ENCODE measurements at places on chromosomes 16 and 17.

DNA sequence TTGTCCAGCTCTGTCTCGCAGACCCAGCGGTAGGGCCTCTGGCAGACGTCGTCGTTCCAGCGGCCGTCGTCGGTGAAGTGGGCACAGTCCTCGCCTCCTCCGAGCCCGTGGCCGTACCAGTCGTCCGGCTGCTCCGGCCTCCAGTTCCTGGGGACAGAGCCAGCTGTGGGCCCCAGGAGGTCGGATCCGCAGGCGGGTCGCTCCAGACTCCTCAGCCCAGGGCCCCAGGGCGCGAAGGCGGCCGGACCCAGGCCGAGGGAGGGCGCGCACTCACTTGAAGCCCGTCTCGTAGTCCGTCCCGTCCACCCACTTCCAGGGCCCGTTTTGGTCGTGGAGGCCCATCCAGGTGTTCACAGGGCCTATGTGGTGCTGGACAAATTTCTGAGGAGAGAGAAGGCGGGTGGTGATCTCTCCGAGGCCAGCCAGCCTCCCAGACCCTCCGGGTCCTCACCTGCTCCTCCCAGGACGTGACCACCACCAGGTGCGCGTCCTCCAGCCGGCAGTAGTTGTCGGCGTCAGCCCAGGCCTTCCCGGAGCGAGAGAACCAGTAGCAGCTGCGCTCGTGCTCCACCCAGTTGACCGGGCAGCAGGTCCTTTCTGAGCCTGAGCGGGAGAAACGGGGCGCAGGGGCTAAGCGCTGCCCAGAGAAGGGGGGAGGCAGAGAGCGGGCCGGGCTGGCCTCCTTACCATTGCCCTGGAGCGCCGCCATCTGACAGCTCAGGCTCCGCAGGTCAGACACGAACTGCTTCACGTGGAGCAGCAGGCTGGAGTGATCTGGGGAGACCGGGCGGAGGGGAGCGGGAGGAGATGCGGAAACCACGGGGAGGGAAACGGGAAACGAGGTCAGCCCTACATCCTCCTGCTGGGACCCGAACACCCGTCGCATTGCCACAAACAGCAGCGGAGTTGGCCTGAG lies 5.2 kb downstream of the ASGR1 start:
- DNase-seq: no peak

GRCh38 chr16:58411736-58412614 lies 19.7 kb downstream of the GINS3 start:
- no peak for DNase-seq

GRCh38 chr16:81460075-81460474 lies 15.5 kb downstream of the CMIP start:
- no peak for DNase-seq

DNA sequence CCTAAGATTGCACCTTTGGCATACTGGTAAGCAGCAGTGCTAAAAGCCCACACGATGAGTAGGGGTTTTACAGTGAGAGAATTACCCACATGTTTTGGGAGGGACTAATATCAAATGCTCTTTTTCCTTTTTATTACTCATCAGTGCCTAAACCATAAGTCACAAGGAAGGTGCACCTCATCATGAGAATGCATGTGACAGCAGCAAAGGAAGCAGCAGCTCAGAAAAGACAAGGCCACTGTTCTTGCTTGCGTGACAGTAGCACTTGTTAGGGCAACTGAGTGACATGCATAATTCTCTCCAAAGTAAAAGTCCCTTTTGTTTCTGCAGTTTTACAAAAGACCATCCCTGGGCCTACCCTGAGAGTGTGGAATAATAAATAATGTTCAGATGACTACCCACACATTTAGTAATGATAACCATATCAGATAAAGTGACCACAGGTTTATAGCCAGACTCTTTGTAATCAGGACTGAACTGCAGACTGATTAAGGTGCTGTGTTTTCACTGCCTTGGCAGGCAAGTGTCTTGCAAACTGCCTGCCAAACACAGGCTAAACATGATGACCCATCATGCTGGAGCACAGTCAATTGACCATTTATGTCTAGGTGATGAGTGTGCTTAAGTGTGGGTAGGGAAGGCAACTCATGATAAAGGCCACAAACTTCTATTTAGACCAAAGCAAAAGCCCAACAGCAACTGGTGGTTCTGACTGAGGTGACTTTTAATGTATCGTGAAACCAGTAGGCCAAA lies 1751.4 kb downstream of the TP53TG3F start:
- DNase-seq: no peak

DNA sequence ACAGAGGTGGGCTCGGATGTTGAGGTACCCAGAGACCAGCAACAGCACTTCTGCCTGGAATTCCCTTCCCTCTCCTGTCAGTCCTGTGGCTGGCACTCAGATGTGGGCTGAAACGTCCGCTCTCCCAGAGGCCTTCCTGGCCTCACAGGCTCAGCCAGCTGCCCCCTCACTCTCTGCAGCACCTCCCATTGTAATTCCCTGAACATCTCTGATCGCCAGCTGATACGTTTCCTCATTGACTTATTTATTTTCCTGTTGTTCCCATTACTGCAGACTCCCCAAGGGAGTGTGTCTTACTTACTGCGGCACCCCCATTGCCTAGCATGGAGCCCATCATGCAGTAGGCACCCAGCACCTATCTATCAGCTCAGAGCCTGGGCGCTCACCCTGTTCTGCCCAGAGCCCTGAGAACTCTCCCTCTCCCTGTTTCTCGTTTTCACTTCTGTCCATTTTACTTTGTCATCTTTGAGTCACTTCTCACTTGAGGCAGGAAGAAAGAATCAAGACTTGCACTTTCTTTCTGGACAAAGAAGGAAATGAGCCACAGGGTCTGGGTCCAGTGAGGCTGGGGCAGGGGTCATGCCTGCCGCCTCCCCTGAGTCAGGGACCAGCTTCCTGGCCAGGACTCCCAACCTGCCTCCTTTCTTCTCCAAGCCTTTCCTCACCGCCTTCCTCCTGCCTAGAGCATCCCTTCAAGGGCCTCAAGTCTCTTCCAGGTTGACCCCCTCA lies 10.2 kb downstream of the CDH5 start:
- no peak for DNase-seq

DNA sequence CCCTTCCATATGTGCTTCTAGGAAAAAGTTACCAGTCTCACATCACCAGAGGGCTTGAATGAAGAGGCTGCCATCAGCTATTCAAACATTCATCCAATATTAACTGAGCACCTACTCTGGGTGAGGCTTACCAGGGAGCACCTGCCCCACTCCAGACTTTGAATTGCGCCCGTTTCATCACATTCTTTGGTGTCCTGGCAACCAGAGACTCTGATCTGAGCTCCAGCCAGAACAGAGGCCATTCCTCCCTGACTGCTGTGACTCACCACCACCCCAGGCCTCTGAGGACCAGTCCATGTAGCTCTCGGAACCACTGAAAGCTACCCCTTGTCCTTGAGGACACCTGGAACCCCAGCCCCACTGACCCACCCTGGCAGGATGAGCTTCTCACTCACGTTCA lies at the start of gene C16orf96:
Gene C16orf96, plus strand, starts transcription at position 229 of the 400 bp plus-strand sequence. Its CDS starts 150 bp downstream, at position 379.
- DNase-seq: no peak

DNA sequence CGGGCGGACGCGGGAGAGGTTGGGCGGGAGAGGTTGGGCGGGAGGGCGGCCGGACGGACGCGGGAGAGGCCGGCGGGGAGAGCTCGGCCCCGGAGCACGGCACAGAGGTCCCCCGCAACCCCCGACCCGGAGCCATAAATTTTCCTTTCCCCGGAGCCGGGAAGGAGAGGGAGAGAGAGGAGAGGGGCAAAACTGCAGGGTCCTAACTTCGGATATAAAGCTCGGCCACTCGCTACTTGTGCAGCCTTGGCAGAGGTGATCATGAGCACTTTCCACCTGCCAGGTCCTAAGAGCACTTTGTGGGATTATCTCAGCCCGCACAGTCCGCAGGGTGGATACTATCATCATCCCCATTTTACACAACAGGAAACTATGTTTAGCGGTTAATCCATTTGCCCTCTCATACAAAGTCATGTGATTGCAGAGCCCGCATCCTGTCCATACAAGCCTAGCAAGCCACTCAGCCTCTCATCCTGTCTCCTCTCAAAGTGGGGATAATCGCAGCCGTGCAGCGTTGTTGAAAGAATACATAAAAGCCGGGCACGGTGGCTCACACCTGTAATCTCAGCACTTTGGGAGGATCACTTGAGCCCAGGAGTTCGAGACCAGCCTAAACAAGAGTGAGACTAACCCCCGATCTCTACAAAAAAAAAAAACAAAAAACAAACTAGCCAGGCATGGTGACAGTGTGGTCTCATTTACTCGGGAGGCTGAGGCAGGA lies 780 bp upstream of the DCAKD start:
- no peak for DNase-seq

- DNase-seq: no peak
Observed at GRCh38 chr16:75810342-75810741, 84.1 kb upstream of the CPHXL start.

DNA sequence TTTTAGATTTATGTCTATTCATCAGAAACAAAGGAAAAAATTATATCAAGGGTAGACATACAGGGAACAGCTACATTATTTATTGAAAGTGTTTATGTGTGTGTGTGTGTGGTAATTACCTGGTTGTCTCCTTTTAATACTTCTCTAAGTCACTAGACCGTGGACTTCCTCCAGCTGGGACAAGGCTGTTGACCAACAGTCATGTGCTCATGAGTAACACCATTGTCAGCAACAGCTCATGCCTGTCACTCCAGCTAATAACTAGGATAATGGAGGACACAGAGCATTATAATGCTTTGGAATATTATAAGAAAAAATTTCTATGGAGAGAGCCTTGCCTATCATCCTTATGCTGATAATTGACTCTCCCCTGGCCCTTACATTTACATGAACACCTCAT lies 125.3 kb upstream of the SALL1 start:
- DNase-seq: no peak

GRCh38 chr16:17989255-17989654 lies 347.3 kb downstream of the NPIPA8 start:
- no peak for DNase-seq

GRCh38 chr16:87824016-87824990 lies 45.0 kb downstream of the SLC7A5 start:
- DNase-seq: no peak

DNA sequence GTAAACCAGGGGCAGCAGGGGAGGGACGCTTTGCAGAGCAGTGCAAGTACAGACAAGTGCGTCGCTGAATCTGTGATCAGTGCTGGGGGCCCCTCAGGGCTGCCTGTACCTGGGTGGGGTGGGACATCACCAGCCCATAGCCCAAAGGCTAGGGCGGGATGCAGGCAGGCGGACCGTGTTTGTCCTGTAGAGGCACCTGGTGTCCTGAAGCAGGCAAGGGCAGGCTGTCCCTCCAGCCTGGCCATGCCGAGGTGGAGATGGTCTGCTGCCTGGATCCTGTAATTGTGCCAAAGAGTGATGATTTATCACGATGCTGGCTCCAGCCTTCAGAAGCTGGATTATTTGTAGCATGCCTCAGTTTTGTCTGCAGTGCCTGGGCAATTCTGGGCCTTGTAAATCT lies 137.9 kb upstream of the GSE1 start:
- no peak for DNase-seq

- no peak for DNase-seq
Observed at GRCh38 chr17:42989726-42990652, 8.2 kb upstream of the RPL27 start.

GRCh38 chr16:11719171-11719570 lies 23.5 kb downstream of the TXNDC11 start:
- DNase-seq: no peak

DNA sequence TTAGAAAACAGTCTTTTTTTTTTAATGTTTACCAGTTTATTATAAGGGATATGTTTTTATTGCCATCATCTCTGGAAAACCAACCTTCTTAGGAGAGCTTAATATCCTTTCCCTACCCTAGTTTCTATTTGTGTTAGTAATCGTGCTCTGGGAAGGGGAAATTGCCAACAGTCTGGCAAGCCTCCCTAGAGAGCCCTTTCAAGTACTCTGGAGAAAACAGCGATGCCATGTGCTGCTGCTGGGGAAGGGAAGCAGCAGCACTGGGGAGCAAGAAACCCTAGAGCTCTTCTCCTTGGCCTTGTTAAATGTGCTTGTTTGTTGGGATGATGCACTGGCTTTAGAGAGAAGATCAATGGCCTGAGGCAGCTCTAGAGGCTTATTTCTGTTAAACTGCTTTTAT lies 10.3 kb downstream of the RETREG3 start:
- no peak for DNase-seq

- DNase-seq: peak; percentile 6
Observed at GRCh38 chr17:71110326-71110725, 941.0 kb downstream of the KCNJ2 start.

Data from GM04504 (cell line).